ENCODE measurements at places on chromosomes 2 and 18. TPM values are rescaled to one million over a fixed set of nuclear protein-coding genes. Genes with fewer than 3 reads are reported as not detected.

The GALR1 gene
- not detected for total RNA-seq

The ZDBF2 gene
- total RNA-seq: 14.7 TPM

The THUMPD2 gene
- total RNA-seq: 23.4 TPM

The ST6GAL2 gene
- total RNA-seq: not detected

The CCDC178 gene
- total RNA-seq: 0.42 TPM

The OTOS gene
- not detected for total RNA-seq

The KCNG2 gene
- total RNA-seq: 6.0 TPM

The ALLC gene
- not detected for total RNA-seq

The PTMA gene
- 1,752 TPM for total RNA-seq

The VWA3B gene
- total RNA-seq: not detected

The GPR75 gene
- 2.9 TPM for total RNA-seq

The CDH2 gene
- total RNA-seq: 0.77 TPM

The SFXN5 gene
- 13.7 TPM for total RNA-seq

The PAX8 gene
- total RNA-seq: 1.4 TPM

The APLF gene
- 0.46 TPM for total RNA-seq

The AGXT gene
- not detected for total RNA-seq

The SLC66A3 gene
- total RNA-seq: 32.2 TPM

The C1QL2 gene
- total RNA-seq: not detected

The NEU4 gene
- 0.35 TPM for total RNA-seq

The IRS1 gene
- 10.4 TPM for total RNA-seq

The AFG3L2 gene
- total RNA-seq: 57.5 TPM

The HOXD10 gene
- total RNA-seq: not detected

The ANKRD29 gene
- 7.4 TPM for total RNA-seq

The RFX8 gene
- total RNA-seq: not detected

The LONRF2 gene
- 3.2 TPM for total RNA-seq

The OR6B2 gene
- not detected for total RNA-seq

The VAMP5 gene
- total RNA-seq: not detected

The DSG4 gene
- total RNA-seq: not detected

The CRACDL gene
- 0.09 TPM for total RNA-seq

The TMEM200C gene
- total RNA-seq: 3.8 TPM

The EMILIN1 gene
- total RNA-seq: not detected

The DOK6 gene
- total RNA-seq: 6.7 TPM

The PKDCC gene
- total RNA-seq: 2.1 TPM

The DCAF17 gene
- 28.2 TPM for total RNA-seq

The IKZF2 gene
- total RNA-seq: 1.8 TPM

The NDC80 gene
- 32.3 TPM for total RNA-seq

The MAP3K19 gene
- total RNA-seq: not detected

The PRKAG3 gene
- not detected for total RNA-seq

The ASIC4 gene
- 0.17 TPM for total RNA-seq

The TTC27 gene
- total RNA-seq: 33.7 TPM

The LBX2 gene
- 0.95 TPM for total RNA-seq

The ABHD1 gene
- total RNA-seq: 1.4 TPM

The C2orf66 gene
- total RNA-seq: 0.84 TPM

The PRSS56 gene
- not detected for total RNA-seq

The POTEC gene
- not detected for total RNA-seq

The MEIS1 gene
- total RNA-seq: 3.9 TPM

The HAAO gene
- not detected for total RNA-seq

All from NCI-H460 (cell line).